Stimulated activated CD4-positive, alpha-beta T cell treated with anti-CD3 and anti-CD28 coated beads, Interleukin-4, amount 100 ng/mL, for 4 hours (primary cell): ENCODE measurements at places on chromosomes 3 and 15.

- DNase-seq, result peak; percentile 49
Measured at GRCh38 chr3:194135806-194136518, at the start of gene HES1. Gene HES1 (plus strand): TSS chr3:194136148. CDS start chr3:194136381, 233 bp downstream.

DNA sequence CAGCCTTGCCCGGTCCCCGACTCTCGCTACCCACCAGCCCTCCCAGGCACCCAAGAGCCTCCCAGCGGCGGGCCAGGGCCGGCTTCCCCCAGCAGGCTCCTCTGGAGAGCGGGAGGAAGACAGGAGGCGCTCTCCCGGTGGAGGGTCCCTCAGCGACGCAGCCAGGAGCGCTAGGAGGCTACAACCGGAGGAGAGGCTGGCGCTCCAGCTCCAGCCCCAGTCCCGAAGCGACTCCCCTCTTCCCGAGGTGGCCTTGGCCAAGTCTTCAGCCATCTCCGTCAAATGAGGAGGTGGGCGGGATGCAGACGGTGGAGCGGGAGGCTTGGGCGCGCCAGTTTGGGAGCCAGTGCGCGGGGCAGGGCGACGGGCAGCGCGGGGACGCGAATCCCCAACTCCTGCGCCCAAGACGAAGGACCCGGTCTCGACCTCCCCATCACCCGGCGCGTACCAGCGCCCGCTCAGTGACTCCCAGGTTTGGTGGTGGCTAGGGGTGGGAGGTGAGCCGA lies 722 bp downstream of the CHRNA3 start:
- DNase-seq, result no peak

DNA sequence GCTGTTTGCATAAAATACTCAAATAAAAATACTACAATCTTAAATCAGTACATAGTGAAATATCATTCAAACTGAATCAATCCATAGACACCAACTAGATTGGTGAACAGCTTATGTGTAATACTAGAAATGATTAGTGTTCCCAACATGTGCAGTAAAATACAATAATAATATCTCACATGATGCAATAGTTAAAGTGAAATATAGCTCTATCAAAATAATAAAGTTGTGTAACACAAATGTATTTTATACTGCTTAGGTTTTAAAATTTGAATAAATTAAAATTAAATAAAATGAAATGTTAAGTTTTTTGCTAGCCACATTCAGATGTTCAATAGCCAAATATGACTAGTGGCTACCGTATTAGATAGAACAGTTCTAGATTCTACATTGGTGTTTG lies 714.1 kb downstream of the ZNF385D start:
- no peak for DNase-seq

DNA sequence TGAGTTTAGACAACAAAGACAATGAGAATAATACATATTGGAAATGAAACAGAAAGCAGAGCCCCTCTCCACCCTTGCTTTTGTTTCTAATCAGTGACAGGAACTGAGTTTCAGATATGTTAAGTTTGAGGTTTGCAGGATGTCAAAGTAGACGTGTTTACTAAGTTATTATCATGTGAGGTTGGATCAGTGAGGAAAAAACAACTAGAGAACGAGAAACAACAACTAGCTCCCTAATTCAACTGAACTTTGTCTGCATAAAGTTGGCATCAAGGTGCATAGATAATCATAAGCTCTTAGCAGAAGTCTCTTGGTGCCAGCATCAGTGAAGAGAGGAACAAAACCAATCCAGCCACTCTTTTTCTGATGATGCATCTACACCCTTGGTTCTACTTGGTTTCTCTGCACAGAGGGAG lies 491.1 kb upstream of the NR2F2 start:
- no peak for DNase-seq

GRCh38 chr3:18119866-18120265 lies 305.3 kb downstream of the SATB1 start:
- no peak for DNase-seq
